ENCODE measurements at places on chromosomes 11 and 22.

GRCh38 chr11:92892802-92893684 lies 76.4 kb upstream of the MTNR1B start:
- no peak for DNase-seq

GRCh38 chr11:132158091-132158490 lies 787.7 kb downstream of the NTM start:
- DNase-seq = no peak

DNA sequence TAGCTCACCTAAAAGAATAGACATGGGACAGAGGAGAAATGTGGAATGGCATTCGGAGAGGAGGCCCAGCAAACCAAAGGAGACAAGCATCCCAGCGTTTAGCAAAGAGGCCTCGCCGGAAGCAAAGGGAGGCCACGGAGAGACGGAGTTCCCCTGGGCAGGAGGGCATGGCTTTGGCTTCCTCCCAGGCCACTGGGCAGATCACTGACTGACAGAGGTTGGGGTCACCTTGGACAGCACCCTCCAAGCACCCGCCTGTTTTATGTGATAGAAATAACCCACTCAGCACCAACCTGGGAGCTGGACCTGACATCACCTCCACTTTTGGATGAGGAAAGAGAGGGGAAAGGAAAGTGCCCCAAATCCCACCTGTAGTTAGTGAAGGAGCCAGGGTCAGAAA lies 434.1 kb downstream of the BRD1 start:
- DNase-seq = no peak

DNA sequence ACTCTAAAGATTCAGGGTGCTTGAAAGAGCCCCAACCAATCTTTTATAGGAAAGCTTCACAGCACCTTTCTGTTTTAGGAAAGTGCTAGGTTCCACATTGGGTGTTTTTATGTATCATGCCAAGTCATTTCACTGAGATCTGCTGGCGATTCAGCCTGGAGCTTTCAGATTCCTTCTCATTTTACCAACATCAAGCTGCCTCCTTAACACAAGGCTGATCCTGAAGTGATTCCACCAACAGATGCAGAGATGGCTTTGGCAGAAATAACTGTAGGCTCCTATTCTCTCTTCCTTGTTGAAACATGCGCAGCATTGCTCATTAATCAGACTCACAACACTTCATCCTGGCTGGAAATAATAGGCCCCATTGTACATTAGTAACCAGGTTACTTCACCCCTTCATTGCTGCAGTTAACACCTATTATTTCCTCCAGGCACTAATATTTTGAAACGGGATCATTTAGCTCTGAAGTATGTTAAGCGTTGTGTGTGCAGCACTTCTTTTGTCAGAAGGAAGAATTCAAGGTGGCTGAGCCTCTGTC lies 89.0 kb downstream of the OPCML start:
- no peak for DNase-seq

GRCh38 chr11:65931773-65932557 lies 12.7 kb downstream of the DRAP1 start:
- DNase-seq = no peak

GRCh38 chr22:48853627-48854240 lies 973.9 kb downstream of the BRD1 start:
- no peak for DNase-seq

GRCh38 chr11:36162006-36162882 lies 127.0 kb downstream of the COMMD9 start:
- DNase-seq = no peak

- DNase-seq = no peak
Measured at GRCh38 chr22:20542736-20543135, 35.3 kb downstream of the MED15 start.

DNA sequence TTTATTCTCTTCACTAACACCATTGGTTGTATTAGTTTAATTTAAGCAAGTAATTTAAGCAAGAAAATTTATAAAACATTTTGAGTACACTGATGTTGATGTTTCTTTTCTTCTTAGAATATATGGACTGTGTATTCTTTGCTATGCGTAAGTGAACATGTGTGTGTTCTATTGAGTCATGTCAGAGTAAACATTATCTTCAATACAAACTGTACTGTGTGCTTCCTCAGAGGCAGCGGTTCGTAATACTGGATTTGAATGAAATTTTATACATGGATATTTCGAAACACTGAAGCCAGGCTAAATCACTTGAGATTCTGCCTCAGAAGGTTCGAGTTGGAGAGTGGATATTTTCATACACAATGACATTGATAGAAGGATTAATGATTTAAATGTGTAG lies 452.6 kb downstream of the LUZP2 start:
- no peak for DNase-seq

Data from left colon (tissue), 2 donors.